ENCODE measurements at places on chromosomes 1 and 21.

DNA sequence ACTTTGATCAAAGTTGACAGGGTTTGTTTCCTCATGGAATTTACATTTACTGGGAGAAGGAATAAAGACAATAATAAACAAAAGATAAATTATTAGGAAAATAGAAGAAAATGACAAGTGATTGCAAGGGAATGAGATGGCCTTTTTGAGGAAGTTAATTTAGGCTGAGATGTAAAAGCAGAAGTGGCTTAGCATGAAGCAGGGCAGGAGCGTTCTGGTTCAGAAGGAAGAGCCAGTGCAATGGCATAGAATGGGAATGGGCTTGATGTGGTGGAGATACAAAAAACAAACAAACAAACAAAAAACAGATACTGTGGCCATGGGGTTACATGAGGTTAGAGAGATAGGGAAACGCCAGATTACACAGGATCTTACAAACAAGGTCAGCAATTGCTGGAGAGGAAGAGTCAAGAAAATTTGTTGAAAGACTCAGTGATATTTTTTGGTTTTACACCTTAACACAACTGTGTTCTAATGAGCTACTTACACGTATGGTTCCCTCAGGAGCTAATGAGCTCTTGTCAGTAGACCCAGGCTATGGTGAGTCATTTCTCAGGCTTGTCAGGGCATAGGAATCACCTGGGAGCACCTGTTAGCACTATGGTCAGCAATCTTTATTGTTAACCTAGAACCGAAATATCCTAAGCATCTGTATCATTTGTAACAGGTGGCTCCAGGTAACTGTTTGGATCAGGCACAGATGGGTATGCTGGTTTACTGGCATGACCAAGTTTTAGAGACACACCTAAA is 8.7 kb upstream of the CADM3 start:
- DNase-seq: no peak

DNA sequence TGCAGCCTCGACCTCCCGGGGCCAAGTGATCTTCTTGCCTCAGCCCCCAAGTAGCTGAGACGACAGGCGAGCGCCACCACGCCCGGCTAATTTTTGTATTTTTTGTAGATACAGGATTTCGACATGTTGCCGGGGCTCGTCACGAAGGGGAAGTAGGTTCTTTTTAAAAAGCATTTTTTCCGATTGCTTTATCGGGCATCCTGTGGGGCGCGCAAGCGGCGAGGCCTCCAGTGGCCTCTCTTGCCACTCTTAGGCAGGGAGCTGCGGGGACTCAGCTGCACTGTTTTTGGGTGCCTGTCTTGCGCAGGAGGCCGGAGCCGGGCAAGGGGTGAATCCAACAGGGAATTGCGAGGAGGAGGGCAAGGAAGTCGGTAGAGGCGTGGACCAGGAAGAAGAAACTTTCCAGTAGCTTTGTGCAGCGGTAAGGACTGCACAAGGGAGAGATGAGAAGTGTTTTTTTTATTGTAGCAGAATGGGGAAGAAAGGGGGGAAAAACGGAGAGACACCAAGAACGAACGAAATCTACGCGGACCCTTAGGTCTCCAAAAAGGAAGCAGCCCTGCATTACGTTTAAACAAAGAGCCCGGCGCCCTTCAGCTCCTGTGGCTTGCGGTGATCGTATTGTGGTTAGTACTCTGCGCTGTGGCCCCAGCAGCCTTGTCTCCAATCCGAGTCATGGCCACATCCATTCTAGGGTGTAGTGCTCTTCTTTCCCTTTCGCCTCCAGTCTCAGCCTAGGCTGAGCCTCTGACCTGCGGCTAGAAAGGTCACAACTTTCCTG is 164.8 kb downstream of the PPIAL4G start:
- peak; percentile 81 for DNase-seq

GRCh38 chr21:22582026-22582425 is 1583.8 kb downstream of the NCAM2 start:
- DNase-seq: no peak

DNA sequence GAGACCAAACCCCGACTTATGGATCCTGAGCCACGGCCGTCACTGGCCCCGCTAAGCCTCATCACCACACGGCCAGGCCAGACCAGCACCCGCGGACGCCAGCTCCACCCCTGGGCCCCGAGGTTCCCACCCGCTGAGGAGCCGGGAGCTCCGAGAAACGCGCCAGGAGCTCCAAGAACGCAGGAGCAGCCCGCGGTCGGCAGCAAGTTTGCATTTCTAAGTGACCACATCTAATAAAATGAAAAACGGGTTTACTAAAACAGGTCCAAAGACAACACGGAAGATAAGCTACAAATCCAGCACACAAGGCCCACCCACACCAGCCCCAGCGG is 8.1 kb upstream of the C1QTNF12 start:
- no peak for DNase-seq

Measured in T-helper 2 cell treated with Interferon-gamma antibody and Interleukin-4, amounts not matched to agents 5 μg/mL and 100 μg/mL, for 36 hours (primary cell).